ENCODE measurements at places on chromosomes 7 and 10.

- no peak overlapping the region for H3K27ac ChIP-seq
- H3K36me3 ChIP-seq: no peaks in the 10 kb centered on the region
- H3K4me3 ChIP-seq: no peak overlapping the region
- no peaks in the 10 kb centered on the region for H3K4me1 ChIP-seq
- H3K27me3 ChIP-seq: no peaks in the 10 kb centered on the region
Observed at GRCh38 chr10:116168329-116168728, 104.7 kb downstream of the GFRA1 start.

DNA sequence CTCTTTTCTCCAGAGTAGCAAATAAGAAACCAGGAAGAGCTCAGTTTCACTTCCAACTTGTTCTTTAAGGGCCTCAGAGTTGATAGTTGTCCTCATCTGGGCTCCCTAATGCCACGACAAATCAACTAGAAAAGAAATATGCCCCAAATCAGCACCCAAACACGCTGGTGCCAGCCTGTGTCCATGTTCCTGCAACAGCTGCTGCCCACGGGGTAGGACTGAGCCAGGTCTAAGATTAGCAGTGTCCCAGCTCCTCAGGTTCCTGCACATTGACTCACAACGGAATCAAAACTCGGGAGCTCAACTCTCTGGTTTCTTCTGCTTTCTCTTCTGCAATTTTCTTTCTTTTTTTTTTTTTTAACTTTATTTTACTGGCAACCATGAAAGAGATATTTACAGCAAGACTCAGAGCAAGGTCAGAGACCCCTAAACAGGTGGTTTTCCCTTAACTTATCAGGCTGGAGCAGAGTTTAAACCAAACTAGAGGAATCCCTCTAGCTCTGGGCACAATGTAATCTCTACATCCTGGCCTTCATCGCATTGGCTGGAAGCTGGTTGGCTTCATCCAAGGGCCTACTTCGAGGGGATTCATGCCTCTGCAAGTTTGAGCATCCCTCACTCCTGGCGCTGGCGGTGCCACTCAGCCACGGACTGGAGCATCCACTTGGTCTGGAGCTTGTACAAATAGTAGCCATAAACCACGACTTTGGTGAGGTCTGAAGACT is 126.1 kb downstream of the PFKFB3 start:
- H3K4me1 ChIP-seq: peaks cover 46% of the 10 kb centered on the region
- peak overlapping the region; percentile 79 for H3K27ac ChIP-seq
- peak overlapping the region; percentile 43 for H3K4me3 ChIP-seq
- DNase-seq: peak; percentile 43

GRCh38 chr7:158006841-158007696 is 580.6 kb downstream of the PTPRN2 start:
- H3K4me3 ChIP-seq: no peak overlapping the region
- H3K27me3 ChIP-seq: no peaks in the 10 kb centered on the region
- H3K27ac ChIP-seq: no peak overlapping the region
- DNase-seq: no peak
- no peaks in the 10 kb centered on the region for H3K4me1 ChIP-seq

DNA sequence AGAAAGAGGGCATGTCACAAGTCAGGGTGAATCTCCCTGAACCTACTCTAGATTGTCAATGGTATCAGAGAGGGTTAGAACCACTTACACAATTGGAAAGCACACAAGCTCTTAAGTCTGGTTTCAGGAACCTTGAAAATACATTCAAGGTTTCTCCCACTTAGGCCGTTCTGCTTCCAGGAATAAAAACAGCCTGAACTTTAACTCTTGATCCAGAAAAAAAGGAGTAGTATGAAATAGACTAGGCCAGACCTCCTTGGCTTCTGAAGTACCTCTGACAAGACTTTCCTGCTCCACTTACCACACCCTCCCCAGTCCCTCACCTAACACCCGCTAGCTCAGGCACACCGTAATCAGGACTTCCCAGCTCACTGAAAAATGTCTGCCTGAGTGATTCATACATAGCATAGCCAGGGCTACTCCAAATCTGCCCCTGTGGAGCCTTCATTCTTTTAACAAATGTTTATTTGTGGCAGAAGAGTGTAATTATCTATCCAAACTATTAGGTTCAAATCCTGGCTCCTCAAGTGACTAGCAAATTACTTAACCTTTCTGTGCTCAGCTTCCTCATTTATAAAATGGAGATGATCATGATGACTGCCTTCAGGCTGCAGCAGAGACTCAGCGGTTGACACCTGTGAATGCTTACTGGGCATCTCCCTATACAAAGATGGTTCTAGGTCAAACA is 30.3 kb upstream of the IL6 start:
- no peak for DNase-seq
- no peaks in the 10 kb centered on the region for H3K36me3 ChIP-seq
- H3K4me3 ChIP-seq: no peak overlapping the region
- H3K4me1 ChIP-seq: no peaks in the 10 kb centered on the region

- H3K4me3 ChIP-seq: no peak overlapping the region
- DNase-seq: no peak
- no peak overlapping the region for H3K27ac ChIP-seq
- H3K4me1 ChIP-seq: no peaks in the 10 kb centered on the region
- H3K36me3 ChIP-seq: no peaks in the 10 kb centered on the region
Observed at GRCh38 chr7:20216406-20217036, 663 bp downstream of the MACC1 start.
